ENCODE measurements at places on chromosomes 6 and 20. TPM values are rescaled to one million over a fixed set of nuclear protein-coding genes. Genes with fewer than 3 reads are reported as not detected.

QRSL1 gene
- 13.1 TPM for total RNA-seq

MAS1 gene
- under 0.01 TPM for total RNA-seq

ZSCAN9 gene
- total RNA-seq: 19.5 TPM

BNIP5 gene
- total RNA-seq: not detected

RIMS1 gene
- total RNA-seq: 0.21 TPM

ZFAND3 gene
- total RNA-seq: 34.2 TPM

ULBP3 gene
- 8.5 TPM for total RNA-seq

GABBR1 gene
- 5.7 TPM for total RNA-seq

BPIFB1 gene
- total RNA-seq: not detected

ARHGAP40 gene
- not detected for total RNA-seq

CGA gene
- total RNA-seq: not detected

BLOC1S5 gene
- 14.1 TPM for total RNA-seq

PPP1R16B gene
- not detected for total RNA-seq

FAM83B gene
- total RNA-seq: not detected

SLPI gene
- total RNA-seq: not detected

DEFB124 gene
- not detected for total RNA-seq

HLA-DPB1 gene
- total RNA-seq: 0.19 TPM

CDH22 gene
- total RNA-seq: not detected

ASIP gene
- total RNA-seq: not detected

AHI1 gene
- 25.2 TPM for total RNA-seq

SLC17A1 gene
- total RNA-seq: not detected

NT5E gene
- 29.4 TPM for total RNA-seq

METTL24 gene
- not detected for total RNA-seq

THBS2 gene
- 22.6 TPM for total RNA-seq

C6orf141 gene
- not detected for total RNA-seq

DCDC2 gene
- total RNA-seq: 0.08 TPM

CENPQ gene
- total RNA-seq: 5.5 TPM

TOX2 gene
- total RNA-seq: 0.70 TPM

GATA5 gene
- total RNA-seq: not detected

AVP gene
- total RNA-seq: not detected

F13A1 gene
- 757 TPM for total RNA-seq

CRISP2 gene
- not detected for total RNA-seq

MEI4 gene
- total RNA-seq: not detected

DSP gene
- total RNA-seq: 7.8 TPM

SLC22A1 gene
- 0.31 TPM for total RNA-seq

RPL10A gene
- 894 TPM for total RNA-seq

CLVS2 gene
- not detected for total RNA-seq

LTA gene
- not detected for total RNA-seq

EPHA7 gene
- 8.7 TPM for total RNA-seq

CCN5 gene
- total RNA-seq: 0.16 TPM

LGSN gene
- total RNA-seq: not detected

RNGTT gene
- total RNA-seq: 17.4 TPM

PGK2 gene
- not detected for total RNA-seq

PCK1 gene
- total RNA-seq: not detected

Data from myocyte (in vitro differentiated cells).